ENCODE measurements at places on chromosomes 1 and 21.
A peak's percentile ranks its signal among the peaks of the same experiment; 100 is the strongest.

DNA sequence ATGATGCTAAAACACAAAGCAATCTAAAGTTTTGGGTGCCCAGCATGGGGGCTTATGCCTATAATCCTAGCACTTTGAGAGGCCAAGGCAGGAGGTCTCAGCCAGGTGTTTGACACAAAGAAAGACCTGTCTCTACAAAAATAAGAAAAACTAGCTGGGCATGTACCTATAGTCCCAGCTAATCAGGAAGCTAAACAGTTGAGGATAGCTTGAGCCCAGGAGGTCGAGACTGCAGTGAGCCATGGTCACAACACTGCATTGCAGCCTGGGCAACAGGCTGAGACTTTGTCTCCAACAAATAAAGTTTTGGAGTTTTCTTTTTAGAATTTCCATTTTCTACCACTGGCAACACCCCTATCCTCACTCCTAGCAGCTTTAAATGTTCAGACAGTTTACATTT lies 55.1 kb upstream of the GUCA2A start:
- DNase-seq, result no peak

GRCh38 chr21:44492567-44493385 lies 37.5 kb downstream of the LRRC3 start:
- DNase-seq, result peak; percentile 53

GRCh38 chr1:63757334-63757733 lies 16.5 kb upstream of the ROR1 start:
- DNase-seq, result no peak

DNA sequence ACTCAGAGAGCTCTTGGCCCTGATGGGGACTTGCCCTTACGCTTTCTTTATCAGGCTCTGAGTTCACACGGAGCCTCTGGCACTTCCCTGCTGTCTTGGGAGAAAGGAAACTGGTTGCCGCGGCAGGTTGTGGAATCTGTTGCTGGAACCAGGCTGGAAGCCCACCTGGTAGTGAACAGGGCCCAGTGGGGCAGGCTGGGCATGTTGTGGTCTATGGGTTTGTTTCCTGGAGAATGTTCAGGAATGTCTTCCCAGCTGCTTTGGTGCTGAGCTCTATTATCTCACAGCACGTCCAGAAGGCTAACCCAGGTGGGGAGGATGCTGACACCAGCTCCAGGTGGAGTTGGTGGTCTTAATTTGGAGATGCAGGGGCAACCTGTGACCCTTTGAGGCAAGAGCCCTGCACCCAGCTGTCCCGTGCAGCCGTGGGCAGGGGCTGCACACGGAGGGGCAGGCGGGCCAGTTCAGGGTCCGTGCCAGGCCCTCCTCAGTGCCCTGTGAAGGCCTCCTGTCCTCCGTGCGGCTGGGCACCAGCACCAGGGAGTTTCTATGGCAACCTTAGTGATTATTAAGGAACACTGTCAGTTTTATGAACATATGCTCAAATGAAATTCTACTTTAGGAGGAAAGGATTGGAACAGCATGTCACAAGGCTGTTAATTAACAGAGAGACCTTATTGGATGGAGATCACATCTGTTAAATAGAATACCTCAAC lies 33.3 kb upstream of the TDRD10 start:
- no peak for DNase-seq

DNA sequence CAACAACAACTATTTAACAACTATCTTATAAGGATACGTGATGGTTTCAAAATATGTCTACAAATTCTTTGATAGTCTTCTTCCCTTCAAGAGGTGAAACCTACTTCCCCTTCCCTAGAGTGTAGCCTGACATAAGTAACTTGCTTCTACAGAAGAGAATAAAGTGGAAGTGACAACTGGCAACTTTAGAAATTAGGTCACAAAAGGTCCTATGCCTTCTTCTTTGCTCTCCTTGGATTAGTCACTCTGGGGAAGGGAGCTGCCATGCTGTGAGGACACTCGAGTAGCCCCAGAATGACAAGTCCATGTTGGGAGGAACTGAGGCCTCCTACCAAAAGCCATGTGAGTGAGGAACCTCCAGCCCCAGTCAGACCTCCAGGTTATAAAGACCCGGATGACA lies 19.2 kb downstream of the EFCAB14 start:
- peak; percentile 89 for DNase-seq

DNA sequence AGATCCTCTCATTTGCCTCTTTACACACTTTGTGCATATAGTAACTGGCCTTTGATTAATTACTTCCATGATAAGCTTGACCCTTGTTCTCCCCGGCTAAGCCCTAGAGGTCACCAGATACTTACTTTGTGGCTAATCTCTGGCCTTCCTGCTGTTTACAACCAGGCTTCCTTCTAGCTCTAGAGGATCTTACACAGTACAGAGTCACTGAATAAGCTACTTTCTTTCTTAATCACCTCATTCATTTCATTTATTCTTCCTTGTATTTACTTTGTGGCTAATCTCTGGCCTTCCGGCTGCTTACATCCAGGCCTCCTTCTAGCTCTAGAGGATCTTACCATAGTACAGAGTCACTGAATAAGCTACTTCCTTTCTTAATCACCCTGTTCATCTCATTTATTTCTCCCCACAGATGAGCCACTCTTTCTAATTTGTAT lies 144.3 kb upstream of the C1orf21 start:
- DNase-seq, result no peak

DNA sequence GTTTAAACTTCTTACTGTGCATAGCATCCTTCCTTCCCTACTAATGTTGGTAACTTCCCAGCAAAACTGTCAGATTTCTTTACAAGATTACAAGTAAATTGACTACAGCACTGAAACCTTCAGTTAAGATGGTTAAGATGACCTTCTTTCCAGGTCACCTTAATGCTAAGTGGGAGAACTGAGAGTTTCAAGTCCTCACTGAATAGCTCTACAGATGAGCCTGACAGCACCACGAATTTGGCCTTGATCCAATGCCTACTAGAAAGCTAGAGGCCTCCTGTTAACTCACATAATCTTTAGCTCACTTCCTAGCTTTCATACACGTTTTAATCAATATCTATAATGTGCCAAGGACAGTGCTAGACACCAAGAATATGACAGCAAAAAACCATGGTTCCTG lies 276.0 kb upstream of the PLD5 start:
- DNase-seq, result no peak

- no peak for DNase-seq
Observed at GRCh38 chr1:59044535-59045121, 252.3 kb upstream of the FGGY start.

GRCh38 chr1:177800400-177801088 lies 169.3 kb downstream of the SEC16B start:
- DNase-seq, result no peak

- DNase-seq, result no peak
Observed at GRCh38 chr1:172603816-172604215, 55.1 kb upstream of the FASLG start.

GRCh38 chr21:19034041-19034440 lies 630.5 kb upstream of the TMPRSS15 start:
- DNase-seq, result no peak

DNA sequence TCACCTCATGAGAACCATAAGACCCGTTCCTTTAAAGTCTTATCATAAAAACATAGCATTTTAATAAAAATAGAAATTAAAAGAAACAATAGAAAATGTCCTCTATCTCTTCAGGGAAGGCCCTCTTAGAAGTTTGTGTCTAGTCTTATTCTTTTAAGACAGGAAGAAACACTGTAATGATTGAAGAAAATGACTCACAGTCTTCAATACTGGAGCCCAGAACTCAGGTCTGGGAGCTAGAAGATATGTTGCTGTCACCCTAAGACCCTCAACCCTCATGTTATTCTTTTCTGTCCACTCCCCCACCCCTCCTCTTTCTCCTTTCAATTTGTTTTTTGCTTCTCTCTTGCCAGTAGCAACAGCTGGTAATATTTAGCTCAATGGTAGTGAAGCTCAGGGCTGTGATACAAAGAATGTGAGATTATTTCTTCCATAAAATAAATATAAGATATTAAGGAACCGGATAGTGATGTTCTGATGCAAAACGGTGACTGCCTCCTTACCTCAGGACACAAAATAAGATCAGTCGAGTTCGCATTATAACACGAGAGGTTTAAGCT lies 12.0 kb downstream of the DUSP10 start:
- DNase-seq, result no peak

- DNase-seq, result no peak
Observed at GRCh38 chr1:90707363-90707710, 9.8 kb downstream of the BARHL2 start.

- DNase-seq, result no peak
Observed at GRCh38 chr1:232226197-232226712, 403.7 kb downstream of the SIPA1L2 start.

GRCh38 chr21:24204641-24205040 lies 1402.6 kb downstream of the MRPL39 start:
- DNase-seq, result no peak

DNA sequence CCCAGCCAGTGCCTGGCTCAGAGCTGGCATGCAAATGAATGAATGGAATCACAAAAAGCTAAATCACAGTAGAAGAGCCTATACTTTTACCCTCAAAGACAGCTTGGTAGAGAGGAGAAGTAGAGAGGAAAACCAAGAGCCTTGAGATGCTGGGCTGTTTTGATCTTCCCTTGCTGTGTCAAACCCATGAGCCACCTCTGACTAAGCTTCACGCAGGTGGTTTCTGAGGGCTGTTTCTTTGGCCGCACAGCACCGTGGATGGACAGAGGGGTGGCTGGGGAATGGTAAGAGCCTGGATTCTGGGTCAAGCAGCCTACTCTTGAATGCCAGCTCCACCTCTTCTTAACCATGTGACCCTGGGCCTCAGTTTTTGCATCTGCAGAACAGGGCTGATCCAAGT lies 18.6 kb downstream of the ABCG1 start:
- no peak for DNase-seq

DNA sequence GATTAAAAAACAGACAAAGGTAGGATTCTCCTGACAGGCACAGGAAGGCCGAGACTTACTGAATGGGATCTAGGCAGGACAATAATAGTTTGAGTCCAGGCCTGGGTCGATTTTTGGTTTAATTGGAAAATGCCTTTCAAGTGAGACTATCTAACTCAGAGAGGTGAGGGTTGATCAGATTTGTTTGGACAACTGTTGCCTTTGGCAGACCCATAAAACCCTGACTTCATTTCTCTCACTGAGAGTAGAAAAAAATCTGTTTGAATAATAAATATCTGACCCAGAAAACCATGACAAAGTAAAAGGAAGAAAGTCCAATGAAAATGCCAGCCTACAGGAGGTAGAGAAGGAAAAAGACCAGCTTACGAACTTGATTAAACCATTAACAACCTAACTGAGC lies 12.3 kb upstream of the SLC30A10 start:
- no peak for DNase-seq

DNA sequence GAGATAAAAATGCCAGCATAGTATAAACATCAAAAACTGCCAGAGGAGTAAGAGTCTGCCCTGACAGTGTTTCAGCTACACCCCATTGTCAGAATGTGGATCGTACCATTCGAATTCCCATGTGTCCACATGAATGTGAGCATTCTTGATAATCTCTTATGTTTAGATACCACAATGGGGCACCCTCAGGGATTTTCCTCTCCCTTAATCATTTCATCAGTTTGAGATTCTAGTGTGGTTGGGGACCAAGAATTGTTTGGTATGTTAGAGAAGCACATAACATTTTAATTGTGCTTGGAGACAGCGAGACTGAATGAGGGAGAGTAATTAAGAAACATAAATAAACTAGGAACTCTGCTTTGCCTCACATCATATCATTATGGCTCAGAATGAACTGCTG lies 120.2 kb downstream of the ZC3H11B start:
- no peak for DNase-seq

- DNase-seq, result no peak
Observed at GRCh38 chr1:97783751-97784150, 137.1 kb downstream of the DPYD start.

DNA sequence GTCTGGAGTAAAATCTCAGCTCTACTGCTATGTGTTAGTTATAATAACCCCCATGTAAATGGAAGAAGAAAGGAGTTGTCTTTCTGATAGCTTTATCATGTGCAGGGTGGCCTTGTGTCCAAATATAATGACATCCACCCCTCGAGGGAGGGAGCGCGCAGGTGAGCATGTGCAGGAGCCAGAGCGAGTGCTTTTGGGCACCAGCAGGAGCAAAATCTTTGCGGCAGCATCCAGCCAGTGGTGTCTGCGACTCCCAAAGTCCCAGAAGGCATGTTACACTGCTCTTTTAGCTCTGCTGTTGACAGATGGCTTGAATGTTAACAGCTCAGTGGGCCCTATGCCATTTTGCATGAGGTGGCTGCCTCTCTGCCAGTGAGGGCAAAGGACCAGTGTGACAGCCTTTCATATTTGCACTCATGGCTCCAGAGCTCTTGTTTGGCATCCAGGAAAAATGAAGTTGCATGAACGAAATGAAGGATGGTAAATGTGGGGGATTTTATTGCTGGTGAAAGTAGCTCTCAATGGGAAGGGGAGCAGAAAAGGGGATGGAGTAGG lies 146.7 kb downstream of the HMCN1 start:
- no peak for DNase-seq

- DNase-seq, result no peak
Observed at GRCh38 chr1:14039582-14040430, 339.8 kb downstream of the PRDM2 start.

DNA sequence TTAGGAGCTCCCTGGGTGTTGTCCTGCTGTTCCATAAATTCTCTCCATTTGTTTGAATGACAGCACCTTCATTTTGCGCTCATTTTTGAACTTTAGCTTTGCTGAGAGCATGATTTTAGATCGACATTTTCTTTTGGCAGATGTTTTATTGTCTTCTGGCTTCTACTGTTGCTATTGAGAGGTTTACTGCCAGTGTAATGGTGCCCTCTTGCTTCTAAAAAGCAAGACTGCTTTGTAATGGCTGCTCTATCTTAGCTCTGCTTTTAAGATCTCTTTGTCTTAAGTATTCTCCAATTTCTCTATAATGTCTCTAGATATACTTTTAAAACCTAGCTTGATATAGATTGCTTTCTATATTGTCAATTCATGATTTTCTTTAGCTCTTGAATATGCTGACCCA lies 27.8 kb downstream of the THEM4 start:
- DNase-seq, result no peak

DNA sequence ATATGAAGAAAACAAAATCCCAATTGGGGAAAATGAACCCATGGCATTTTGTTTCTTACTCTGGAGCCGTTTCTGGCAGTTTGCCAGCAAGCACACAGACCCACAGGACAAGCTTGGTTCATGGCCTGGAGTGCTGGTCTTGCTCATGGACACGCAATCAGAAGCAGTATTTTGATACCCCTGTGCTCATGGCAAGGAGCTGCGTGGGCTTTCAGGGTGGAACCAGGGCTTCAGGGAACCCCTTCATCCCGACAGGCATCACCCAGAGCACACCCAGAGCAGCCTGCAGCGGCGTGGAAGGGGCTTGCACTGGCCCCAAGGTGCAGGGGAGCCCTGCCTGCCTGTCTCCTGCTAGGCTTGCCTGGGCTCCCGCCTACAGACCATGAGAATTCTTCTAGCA lies 45.4 kb upstream of the PCBP3 start:
- DNase-seq, result no peak

Data from inflammatory macrophage (primary cell).